Lower leg skin (tissue), 4 donors: ENCODE measurements at places on chromosomes 5 and 9.

- DNase-seq, result no peak
These were observed 69.1 kb downstream of the MYO10 start for GRCh38 chr5:16866795-16867576.

GRCh38 chr5:168920019-168920810, 341.0 kb upstream of the PANK3 start:
- no peak for DNase-seq

- no peak for DNase-seq
These were observed 314.3 kb downstream of the EBF1 start for GRCh38 chr5:158785397-158785796.

DNA sequence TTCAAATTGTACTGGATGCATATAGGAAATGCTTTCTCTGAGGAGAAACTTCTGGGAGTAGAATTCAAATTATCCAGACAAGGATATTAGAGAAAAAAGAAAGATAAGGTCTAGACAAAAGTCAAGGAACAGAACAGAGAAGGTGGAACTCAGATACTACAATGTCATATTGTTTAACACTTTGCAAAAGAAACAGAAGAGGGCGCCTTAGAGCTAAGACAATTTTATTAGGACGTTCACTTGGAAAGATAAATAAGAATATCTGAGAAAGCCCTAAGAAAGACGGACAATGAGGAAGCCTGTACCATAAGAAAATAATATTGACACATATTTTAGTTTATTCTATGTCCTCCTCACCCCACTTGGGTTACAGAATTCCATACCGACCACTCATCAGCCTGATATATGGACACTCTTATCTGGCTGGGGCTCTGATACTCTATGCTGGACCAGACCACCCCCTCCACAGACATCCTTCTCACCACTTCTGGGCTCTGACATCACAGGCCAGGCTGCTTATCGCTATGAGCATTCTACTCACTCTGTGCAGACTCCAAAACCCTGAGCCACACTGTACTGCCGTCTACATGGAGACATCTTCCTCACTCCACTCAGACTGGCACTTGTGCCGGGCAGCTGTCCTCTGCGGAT, 9.1 kb upstream of the AK3 start:
- no peak for DNase-seq

GRCh38 chr9:6034954-6035353, 19.5 kb upstream of the RANBP6 start:
- no peak for DNase-seq
